ENCODE measurements at places on chromosomes 2 and 18.

DNA sequence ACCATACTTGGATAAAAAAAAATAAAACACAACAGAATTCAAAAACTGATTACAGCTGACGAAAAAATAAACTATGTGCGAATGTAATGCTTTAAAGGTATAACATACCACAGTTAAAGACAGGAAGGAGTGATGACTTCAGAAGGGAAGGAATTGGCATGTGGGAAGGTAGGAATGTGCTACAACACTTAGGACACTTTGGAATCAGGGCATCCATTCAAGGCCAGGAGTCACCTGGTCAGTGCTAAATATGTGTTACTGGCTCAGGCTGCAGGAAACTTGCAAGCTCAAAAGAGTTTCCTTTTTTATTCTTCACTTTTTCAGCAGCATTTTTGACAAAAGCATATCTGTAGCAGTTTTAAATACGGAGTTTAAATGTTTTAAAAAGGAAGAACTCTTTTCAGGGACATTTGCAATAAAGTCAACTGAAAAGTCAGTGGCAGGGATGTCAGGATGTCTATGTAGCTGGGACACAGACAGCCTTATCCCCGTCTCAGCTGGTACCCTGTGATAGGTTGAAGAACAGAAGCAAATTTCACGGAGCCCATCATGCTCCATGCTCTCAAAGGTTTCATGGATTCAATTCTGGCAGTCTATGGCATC lies 138.0 kb upstream of the KLHL14 start:
- DNase-seq: no peak

- no peak for DNase-seq
These were observed 23.1 kb upstream of the INSIG2 start for GRCh38 chr2:118065015-118065706.

- DNase-seq: no peak
These were observed 55.0 kb upstream of the ITGA6 start for GRCh38 chr2:172372436-172372835.

- DNase-seq: no peak
These were observed 1.1 kb upstream of the CEP192 start for GRCh38 chr18:12990123-12990475.

DNA sequence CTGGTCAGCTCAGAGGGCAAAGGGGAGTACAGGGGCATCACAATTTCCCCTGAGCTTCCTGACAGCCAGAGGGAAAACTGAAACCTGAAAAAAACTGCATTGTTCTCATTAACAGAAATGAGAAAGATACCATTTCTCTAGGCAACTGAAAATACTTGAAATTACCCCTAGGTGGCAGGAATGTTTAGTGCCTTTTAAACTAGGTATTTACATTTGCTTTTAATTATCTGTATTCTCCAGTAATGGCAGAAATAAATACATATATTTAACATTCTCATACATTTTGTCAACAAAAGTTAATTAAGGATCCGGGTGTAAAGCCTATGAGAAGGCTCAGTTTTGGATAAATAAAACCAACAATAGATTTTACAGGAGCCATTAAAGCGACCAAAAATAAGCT lies 34.5 kb downstream of the RPL31 start:
- DNase-seq: peak; percentile 60

DNA sequence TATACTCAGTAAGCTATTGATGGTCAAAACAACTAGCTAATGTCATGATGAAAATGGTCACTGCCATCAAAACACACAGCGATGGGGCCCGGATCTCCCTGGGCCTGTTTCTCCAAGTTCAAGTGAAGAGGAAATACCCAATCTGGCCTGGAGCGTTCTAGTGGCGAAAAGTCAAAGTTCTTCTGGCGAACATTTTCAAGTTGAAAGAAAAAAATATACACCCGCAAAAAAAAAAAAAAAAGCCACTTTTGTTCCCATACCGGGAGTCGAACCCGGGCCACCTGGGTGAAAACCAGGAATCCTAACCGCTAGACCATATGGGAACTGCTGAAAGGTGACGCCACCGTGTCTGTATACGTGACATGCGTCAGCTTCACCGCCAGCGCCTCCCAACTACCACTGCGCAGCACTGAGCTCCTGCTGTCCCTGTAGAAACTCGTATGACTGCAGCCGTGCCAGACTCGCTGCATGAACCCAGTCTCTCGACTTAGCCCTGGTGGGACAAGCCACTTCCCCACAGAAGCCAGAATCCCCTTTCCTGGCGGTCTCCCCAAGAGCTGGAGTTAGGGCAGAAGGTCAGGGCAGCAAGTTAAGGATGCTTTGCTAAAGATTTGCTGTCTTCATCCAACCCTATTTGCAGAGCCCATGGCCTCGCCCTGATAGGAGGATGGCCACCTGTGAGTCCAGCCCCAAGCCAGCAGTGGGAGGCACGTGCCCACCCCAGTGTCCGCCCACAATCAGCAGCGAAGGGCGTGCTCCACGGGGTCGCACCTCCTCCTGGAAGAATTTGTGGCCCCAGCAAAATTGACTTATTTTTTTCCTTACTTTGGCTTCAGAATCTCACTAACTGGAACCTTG lies 5.6 kb upstream of the IMP4 start:
- peak; percentile 90 for DNase-seq

DNA sequence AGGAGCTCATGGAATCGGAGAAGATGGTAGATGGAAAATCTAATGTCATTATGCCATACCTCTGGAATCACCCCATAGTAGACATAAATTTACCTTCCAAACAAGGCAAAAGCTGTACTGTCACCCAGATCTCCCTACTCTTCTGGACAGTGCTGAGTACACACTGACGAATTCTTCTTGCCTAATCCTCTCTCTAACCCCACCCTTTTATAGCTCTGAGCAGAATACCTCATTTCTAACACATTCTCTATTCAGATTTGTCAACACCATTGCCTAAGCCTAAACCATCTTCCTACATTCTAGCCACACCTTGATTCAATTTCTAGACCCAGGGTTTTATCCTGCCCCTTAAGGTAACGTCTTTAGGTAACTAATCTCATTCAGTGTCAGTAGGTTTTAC lies 321.0 kb upstream of the NRP2 start:
- no peak for DNase-seq

DNA sequence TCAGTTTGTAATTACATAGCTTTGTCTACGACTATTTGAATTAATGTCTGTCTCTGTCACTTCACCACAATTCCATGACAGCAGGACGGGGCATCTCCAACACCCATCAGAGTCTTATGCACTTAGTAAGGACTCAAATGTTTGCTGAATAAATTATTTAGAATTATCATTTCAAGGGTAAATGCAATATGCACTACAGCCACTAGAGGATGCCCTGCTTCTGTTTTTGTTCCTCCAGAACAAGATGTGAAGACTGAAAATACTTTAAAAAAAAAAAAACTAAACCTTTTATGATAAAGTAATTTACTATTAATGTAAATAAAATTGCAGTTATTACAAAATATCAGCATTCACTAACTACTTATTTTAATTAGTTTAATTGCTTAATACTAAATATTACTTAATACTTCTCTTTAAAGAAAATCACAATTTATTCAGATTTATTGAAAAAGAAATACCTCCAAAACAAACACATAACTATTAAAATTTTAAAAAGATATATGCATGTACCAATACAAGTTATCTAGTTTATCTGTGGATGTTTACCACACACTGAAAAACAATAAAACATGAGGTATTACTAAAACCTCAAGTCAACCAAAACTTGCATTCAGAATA lies 3.2 kb downstream of the PIGN start:
- DNase-seq: peak; percentile 32

- DNase-seq: no peak
These were observed 38.5 kb downstream of the MREG start for GRCh38 chr2:215974700-215975429.

DNA sequence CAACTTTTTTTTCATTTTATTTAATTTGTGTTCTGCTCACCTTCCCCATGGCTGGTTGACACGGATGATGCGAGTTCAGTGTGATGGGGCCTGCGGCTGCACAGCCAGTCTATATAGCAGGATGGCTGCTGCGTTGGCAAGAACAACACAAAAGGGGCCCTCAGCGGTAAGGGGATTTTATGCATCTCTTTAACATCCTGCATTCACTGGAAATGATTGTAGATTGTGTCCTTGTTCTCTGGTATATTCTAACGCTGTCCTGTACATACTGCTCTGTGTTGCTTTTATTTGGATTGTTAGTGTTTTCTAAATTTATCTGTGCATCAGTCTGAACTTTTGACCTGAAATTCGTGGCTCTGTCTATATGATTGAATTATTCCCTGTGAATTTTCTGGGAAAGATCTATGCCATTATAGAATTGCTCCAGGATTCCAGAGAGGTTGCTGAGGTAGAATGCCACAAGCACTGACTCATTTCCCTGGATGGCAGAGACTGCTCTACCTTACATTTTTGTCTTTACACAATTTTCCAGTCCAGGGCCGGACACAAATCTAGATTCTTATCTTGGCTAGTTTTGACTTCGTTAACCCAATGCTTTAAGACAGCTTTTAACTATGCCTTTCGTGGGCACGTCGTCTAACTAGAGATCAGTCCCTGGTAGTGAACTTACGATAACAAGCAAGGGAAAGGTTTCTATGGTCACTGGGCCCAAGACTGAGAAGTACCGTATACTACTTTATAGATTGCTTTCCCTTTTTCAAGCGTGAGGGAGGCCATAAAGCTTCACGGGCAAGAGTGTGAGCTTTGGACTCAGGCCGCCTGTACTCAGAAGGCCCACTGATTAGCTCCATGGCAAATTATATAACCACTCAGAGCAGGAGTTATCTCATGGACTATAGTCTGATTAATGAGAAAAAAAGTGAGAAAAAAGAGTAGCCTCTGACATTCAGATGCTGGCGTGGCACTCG lies at the start of gene CRYGC:
Gene CRYGC (minus strand): TSS at position 85 of the 968 bp plus-strand sequence. CDS start 36 bp downstream, at position 49.
- DNase-seq: no peak

GRCh38 chr2:202818321-202818720 lies 53.2 kb downstream of the ICA1L start:
- DNase-seq: no peak

DNA sequence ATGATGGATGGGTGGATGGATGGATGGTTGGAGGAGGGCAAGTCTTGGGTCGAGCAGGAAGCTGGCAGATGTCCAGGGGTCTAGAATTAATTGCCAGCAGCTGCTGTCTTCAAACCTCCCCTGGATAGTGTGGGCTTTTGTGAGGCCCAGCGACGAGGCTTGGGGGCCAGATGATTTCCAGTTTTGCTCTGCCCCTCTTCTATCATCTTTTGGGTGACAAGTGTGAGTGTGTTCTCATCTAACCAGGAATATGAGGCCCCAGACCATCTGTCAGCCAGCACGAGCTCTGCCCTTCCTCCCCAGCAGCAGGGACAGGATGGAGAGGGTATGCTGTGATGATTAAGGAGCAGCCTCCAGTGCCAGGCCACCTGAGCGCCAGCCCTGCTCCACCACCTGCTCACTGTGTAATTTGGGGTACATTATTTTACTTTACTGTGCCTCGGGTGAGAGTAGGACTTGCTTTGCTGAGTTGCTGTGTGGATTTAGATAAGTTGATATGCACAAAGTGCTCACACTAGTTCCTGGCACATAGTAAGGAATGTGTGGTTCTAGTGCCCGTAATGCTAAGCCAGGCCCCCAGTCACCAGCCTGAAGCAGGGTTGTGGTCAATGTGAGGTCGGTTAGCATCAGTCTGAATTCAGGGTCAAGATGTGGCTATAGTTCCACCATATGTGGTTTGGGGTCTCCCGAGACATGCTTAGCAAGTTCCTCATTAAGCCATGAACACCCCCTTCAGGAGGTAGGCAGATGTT lies 251.1 kb downstream of the CYP26B1 start:
- peak; percentile 3 for DNase-seq

- peak; percentile 37 for DNase-seq
These were observed 87.8 kb downstream of the LYPD1 start for GRCh38 chr2:132581991-132582738.

- no peak for DNase-seq
These were observed 182.0 kb upstream of the HNRNPA3 start for GRCh38 chr2:177030451-177031105.

DNA sequence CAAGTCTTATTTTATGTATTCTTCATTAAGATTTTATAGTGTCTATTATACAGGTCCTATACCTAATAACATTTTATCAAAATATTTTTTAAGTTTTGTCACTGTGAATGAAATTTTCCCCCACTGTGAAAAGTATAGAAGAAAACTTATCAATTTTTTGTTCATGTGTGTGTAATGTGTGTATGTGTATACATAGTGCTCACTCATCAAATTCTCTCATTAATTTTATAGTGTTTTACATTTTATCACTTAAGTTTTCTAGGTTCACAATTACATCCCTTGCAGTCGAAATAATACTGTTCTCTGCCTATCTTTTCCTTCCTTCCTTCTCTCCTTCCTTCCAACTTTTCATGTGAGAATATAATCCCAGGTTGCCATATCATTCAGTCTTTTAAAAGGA lies 93.2 kb upstream of the FBXO11 start:
- DNase-seq: no peak

- no peak for DNase-seq
These were observed 261.1 kb upstream of the ZEB2 start for GRCh38 chr2:144780983-144781382.

- no peak for DNase-seq
These were observed 3.0 kb upstream of the CHMP3 start for GRCh38 chr2:86566158-86566820.

- no peak for DNase-seq
These were observed 17.3 kb upstream of the FZD5 start for GRCh38 chr2:207787017-207787416.

DNA sequence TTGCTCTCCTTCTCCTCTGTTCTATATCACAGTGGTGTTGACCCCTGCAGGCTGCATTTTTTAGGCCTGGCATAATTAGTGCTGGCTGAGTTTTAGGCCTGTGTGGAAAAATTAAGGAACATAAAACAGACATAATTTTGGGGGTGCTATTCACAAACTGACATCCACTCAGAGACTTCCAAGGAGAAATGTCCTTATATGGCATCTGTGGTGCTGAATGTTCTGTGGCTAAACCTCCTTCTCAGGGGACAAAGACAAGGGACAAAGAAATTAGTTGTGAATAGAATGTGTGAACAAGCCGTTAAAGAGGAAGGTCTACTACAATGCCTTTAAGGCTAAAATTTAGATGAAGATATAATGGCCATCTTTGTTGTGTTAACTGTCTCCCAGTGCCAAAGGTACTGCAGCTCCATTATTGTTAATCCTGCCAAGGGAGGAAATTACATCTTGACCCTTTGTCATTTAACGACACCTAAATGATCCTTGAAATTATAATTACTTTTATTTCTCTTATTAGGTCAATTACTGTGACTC lies 870.0 kb upstream of the CHAC2 start:
- no peak for DNase-seq

- DNase-seq: peak; percentile 83
These were observed 32.0 kb upstream of the GPR55 start for GRCh38 chr2:230956827-230957755.

DNA sequence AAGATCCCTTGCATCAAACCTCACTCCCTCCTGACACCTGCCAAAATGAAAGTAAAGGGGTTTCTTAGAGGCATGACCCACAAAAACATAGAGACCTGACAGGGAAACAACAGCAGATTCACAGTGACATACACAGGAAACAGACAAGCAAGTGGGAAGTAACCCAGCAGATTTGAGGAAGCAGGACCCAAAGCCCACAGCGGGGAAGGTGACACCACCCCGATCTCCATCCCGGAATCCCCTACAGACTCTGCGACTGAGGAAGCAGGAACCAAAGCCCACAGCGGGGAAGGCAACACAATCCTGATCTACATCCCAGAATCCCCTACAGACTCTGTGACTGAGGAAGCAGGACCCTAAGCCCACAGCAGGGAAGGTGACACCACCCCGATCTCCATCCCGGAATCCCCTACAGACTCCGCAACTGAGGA lies 21.6 kb downstream of the CIB4 start:
- DNase-seq: no peak

Data from H7 (cell line).